ENCODE measurements at places on chromosomes 6 and 20.

- no peak overlapping the region for H3K4me3 ChIP-seq
- no peaks in the 10 kb centered on the region for H3K36me3 ChIP-seq
- peaks cover 10% of the 10 kb centered on the region for H3K4me1 ChIP-seq
- peak overlapping the region; percentile 85 for H3K27ac ChIP-seq
These were observed 3.1 kb downstream of the ZHX3 start for GRCh38 chr20:41314386-41314785.

- no peak overlapping the region for H3K27ac ChIP-seq
- H3K36me3 ChIP-seq = peaks cover 49% of the 10 kb centered on the region
- no peak overlapping the region for H3K4me3 ChIP-seq
- DNase-seq = no peak
- H3K27me3 ChIP-seq = no peaks in the 10 kb centered on the region
- H3K4me1 ChIP-seq = peaks cover 24% of the 10 kb centered on the region
These were observed 27.3 kb downstream of the MANBAL start for GRCh38 chr20:37316775-37317170.

DNA sequence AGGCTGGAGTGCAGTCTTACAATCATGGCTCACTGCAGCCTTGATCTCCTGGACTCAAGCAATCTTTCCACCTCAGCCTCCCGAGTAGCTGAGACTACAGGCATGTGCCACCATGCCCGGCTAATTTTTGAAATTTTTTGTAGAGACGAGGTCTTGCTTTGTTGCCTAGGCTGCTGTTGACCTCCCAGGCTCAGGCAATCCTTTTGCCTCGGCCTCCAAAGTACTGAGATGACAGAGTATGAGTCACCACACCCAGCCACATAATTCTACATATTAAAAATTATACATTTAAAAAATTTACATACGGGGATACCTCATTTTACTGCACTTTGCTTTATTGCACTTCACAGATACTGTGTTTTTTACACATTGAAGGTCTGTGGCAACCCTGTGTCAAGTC is 115.1 kb downstream of the MAN1A1 start:
- no peaks in the 10 kb centered on the region for H3K27me3 ChIP-seq
- no peak overlapping the region for H3K27ac ChIP-seq
- H3K36me3 ChIP-seq = no peaks in the 10 kb centered on the region
- no peak for DNase-seq

GRCh38 chr20:4881006-4881730 is 120.1 kb downstream of the SLC23A2 start:
- H3K4me1 ChIP-seq = peaks cover 9% of the 10 kb centered on the region
- H3K4me3 ChIP-seq = no peak overlapping the region
- H3K36me3 ChIP-seq = peaks cover 11% of the 10 kb centered on the region
- H3K27me3 ChIP-seq = no peaks in the 10 kb centered on the region
- DNase-seq = no peak
- no peak overlapping the region for H3K27ac ChIP-seq
